ENCODE measurements at places on chromosomes 7 and 10.
A peak's percentile ranks its signal among the peaks of the same experiment; 100 is the strongest.

DNA sequence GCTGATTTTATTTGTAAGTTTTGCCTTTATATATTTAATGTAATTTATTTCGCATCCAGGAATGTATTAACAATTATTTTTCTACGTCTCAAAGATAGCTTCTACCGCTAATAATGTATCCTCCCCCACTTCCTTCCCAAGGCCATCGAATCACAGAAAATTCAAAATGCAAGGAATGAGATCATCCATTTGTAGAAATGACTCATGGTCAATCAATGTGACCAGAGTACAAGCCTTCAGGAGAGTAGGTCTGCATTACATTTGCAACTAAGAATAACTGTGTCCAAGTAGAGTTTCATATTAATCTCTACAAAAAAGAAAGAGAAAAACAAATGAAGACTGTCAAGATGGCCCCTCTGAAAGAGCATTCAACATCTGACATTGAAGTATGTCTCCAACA, 205.9 kb upstream of the PHF14 start:
- DNase-seq, result no peak

DNA sequence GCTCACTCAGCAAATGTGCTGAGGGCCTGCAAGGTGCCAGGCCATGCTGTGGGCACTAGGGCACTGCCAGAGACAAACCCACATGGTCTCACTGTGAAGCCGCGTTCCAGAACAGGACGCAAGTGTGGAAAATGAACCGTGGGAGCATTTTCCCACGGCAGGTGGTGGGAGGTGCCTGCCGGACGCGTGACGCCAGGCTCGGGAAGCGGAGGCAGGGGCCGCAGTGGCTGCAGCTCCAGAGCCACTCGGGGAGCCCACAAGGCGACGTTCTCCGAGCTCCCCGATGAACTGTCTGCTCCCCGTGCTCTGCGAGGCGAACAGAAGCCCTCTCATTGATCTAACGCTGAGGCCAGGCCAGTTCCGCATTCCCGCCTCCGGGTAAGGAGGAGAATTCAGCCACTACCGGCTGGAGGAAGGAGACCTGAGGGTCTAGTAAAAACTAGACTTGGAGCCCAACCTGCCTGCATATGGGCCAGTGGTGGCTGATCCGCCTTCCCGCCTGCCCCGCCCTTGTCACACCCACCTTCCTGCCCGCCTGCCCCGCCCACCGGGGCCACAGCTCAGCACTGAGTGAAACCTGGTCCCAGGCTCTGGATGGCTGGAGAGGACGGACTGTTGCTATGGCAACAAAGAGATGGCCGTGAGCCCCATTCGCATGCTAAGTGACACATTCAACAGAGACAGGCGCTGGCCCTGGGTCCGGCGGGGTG, 13.1 kb downstream of the ADGRA1 start:
- DNase-seq, result no peak

GRCh38 chr7:36459236-36459960, 69.7 kb downstream of the ANLN start:
- no peak for DNase-seq

DNA sequence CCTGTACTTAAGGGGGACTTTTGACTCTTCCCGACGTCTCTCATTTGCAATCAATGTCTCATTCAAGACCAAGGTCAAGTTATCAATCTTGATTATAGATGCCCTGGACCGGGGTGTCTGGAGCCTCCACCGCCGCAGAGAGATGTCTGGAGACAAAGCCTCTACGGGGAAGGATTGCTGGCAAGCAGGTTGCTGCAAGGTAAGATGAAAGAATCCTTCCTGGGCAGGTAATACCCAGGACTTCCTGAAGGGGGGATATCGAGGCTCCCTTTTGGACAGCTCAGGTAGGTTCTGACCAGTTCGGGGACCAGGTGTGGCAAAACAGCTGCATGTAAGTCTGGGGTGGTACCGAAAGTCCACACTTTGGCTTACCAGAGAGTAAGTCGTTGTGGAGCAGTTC, 12.5 kb upstream of the CUX1 start:
- DNase-seq, result peak; percentile 72

- no peak for DNase-seq
Measured at GRCh38 chr7:134182078-134182477, 54.9 kb downstream of the LRGUK start.

DNA sequence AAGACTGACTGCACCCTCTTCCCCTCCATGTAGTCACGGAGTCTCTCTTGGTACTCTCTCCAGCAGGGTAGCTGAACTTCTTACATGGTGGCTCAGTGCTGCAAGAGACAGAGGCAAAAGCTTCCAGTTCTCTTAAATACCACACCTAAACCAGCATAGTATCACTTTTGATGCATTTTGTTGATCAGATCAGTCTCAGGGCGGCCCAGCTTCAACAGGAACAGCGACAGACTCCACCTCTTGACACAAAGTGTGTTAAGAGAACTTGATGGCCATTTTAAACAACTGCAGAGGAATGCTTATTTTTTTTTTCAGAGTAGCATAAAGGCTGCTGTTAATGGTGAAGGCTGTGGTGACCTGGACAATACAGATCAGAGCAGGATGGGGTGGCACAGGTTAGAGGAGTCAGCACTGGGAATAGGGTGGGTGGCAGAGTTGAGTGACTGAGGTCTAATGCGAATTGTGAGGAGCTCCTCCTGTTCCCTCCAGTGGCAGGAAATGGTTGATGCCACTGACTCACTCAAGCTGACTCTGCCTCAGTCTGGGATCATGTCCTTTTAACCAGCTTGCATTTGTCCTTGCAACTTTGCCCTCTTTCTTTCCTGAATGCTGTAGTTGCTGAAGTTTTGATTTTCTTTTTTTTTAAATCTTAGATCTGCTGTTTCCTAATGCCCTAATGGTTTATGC, 17.3 kb downstream of the MGAM start:
- no peak for DNase-seq

GRCh38 chr7:159104188-159104920, 40.3 kb downstream of the VIPR2 start:
- DNase-seq, result no peak

GRCh38 chr10:95504246-95504691, 56.9 kb downstream of the SORBS1 start:
- no peak for DNase-seq

DNA sequence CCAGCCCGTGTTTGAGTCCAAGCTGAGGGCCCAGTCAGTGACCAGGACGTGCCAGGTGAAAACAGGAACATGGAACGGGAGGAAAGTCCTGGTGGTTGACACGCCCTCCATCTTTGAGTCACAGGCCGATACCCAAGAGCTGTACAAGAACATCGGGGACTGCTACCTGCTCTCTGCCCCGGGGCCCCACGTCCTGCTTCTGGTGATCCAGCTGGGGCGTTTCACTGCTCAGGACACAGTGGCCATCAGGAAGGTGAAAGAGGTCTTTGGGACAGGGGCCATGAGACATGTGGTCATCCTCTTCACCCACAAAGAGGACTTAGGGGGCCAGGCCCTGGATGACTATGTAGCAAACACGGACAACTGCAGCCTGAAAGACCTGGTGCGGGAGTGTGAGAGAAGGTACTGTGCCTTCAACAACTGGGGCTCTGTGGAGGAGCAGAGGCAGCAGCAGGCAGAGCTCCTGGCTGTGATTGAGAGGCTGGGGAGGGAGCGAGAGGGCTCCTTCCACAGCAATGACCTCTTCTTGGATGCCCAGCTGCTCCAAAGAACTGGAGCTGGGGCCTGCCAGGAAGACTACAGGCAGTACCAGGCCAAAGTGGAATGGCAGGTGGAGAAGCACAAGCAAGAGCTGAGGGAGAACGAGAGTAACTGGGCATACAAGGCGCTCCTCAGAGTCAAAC, 5.2 kb downstream of the GIMAP5 start:
- no peak for DNase-seq

DNA sequence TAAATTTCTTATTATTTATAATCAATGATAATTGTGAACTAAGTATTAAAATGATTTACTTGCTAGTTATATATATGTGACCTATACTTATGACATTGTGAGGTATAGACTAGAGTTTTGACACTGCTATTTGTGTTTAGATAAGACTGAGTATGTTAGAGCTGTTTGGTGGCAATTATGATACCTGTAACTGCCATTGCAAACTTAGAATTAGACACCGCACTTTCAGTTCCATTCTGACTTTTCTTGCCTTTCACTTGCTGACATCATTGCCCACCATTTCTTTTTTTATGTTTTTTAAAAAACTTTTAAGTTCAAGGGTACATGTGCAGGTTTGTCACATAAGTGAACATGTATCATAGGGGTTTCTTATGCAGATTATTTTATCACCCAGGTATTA, 214.5 kb downstream of the MBL2 start:
- no peak for DNase-seq

GRCh38 chr7:78260826-78261225, 462.3 kb downstream of the PHTF2 start:
- no peak for DNase-seq

DNA sequence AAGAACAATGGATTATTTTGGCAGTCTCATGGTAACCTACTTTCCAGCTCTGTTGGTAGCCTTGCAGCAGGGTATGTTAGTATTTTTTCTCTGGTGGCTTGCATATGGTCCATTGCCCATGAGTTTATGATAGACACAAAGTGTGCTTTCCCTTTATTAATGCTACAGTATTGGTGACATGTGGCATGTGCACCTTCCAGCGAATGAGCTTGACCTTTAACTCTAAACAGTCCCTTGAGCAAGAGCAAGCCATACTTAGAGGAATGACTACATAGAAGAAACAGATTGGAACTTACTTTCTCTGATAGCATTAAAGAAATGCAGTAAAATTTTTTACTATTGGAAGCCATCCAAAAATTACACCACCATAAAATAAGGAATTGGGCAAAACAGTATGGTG, 73.9 kb downstream of the VTI1A start:
- DNase-seq, result no peak

DNA sequence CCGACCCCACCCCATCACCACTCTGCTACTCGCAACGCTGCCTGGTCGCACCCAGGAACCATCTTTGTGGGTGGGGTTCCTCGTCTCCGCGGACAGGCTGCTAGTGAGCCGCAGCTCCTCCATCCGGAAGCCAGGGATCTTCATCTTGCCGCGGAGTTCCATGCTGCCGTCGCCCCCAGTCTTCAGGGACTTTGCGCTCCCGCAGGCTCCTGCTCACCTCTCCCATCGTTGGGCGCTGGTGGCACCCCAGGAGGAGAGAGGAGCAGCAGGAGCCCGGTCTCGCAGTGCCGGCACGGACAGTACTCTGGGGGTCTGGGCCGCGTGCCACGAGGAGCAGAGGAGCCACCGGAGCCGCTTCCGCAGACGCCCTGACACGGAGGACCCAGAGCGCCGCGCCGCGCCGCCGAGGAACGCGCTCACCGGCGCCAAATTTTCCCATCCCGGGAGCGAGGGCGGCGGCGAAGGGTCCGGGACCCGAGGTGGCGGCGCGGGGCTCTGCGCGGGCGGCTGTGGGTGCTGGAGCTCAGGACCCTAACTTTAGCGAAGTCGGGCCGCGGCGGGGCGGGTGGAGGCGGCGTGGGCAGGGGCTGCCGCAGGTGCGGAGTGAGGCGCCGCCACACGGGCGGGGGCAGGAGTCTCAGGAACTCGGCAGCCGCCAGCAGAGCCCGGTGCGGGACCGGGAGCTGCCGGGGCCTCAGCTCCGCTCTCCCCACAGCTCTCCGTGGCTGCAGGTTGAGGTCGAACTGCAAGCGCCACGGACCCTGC, 750.1 kb upstream of the SORCS1 start:
- DNase-seq, result no peak

- DNase-seq, result no peak
Measured at GRCh38 chr7:124808206-124808605, 42.6 kb upstream of the GPR37 start.

DNA sequence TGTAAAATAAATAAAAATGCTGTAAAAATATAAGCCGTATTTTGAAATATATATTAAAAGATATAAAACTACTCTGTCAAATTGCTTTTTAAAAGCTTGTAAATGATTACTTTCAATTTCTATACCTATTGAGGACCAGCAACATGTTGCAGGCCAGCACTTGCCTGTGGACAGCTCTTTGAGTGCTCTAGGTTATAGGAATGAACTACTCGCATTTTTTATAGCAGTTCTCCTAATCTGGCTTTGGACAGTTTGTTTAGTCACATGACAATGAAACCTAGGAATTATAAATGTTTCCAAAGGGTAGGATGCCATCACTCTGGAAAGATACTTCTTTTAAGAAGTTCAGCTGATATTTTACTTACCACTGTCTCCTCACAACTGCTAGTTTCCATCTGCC, 117.7 kb upstream of the PTPRZ1 start:
- DNase-seq, result no peak

DNA sequence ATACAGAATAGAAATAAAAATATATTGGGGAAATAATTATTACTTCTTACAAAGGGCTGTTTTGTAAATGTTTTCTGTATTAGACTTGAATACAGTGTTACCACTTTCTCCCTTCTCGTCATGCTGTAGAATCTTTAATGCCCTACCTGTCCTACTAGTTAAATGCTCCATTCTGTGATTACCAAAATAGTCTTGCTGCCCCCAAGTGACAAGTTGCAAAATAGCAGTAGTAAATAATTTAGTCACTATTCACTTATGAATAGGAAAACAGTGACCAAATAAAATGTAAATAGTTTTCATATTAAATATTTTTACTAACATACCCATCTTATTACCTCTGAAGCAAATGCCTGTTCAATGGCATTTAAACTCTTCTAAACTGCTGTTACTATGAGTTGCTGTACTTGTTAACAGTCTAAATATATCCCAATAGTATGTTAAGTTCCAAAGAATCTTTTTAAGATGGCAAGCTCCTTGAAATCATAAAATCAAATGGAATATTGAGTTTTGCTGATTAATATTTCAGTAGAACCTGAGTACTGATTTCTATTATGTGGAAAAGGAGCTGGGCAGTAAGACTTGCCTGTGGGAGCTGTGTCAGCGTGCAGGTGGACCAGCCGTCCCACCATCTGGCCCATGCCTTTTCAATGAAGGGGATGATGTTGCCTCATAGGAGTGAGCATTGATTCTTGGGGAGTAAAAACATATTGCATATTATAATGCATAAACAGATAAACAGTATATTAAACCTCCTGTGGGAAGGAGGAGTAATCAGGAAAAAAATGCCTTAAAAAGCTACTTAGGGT, 18.1 kb upstream of the OIT3 start:
- peak; percentile 40 for DNase-seq

GRCh38 chr7:35694161-35694783, 663 bp downstream of the HERPUD2 start:
- DNase-seq, result peak; percentile 25

DNA sequence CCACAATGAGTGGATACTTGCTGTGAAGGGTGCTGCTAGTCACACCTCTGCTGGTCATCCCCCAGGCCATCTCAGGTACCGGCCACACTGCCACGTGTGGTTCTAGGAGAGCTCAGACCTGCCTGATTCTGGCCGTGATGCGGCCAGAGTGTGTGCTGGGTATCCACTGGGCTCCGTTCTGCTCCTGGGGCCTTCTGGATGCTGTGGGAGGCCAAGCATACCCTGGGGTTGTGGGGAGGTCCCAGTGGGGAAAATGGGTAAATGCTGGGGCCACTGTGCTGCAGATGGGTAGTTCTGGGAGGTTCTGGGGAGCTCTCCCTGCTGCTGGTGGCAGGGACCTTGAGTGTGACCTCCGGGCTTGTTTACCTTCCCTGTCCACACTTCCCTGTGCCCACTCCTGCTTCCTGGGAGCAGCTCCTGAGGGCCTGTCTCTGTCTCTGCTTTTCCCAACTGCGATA, 318.4 kb downstream of the GLRX3 start:
- no peak for DNase-seq

GRCh38 chr10:12191715-12192114, 4.0 kb downstream of the NUDT5 start:
- DNase-seq, result no peak

GRCh38 chr7:150966002-150966401, 12.1 kb downstream of the KCNH2 start:
- DNase-seq, result peak; percentile 20

GRCh38 chr7:20651960-20652544, 36.6 kb downstream of the ABCB5 start:
- DNase-seq, result no peak
